ENCODE measurements at places on chromosomes 16 and 17. TPM values are rescaled to one million over a fixed set of nuclear protein-coding genes. Genes with fewer than 3 reads are reported as not detected.

DNA sequence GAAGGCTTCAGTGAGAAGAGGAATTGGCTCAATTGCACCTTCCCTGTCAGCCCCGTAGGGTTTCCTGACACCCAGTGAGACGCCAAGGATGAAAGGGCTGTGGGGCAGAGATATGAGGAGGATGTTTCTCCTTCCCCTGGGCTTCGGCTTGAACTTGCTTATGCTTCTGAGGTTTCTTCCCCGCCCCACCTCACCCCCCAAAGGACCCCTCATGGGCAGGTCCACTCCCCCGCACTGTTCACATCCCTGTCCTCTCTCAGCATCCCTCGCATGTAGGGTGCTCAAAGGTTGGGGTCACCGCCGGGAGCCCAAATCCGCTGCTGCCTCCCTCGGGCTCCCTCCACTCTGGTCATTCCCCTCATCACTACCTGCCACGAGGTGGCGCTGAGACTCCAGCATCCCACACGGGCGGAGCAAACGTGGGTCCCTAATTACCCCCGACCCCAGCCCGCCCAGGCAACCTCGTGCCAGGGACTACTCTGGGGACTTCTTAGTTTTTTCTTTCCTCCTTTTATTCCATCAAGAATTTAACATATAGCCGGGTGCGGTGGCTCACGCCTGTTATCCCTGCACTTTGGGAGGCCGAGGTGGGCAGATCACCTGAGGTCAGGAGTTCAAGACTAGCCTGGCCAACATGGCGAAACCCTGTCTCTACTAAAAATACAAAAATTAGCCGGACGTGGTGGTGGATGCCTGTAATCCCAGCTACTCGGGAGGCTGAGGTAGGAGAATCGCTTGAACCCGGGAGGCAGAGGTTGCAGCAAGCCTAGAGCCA is 3.3 kb upstream of the TRARG1 start:
- peak; percentile 80 for DNase-seq
- H3K4me3 ChIP-seq: no peak overlapping the region

DNA sequence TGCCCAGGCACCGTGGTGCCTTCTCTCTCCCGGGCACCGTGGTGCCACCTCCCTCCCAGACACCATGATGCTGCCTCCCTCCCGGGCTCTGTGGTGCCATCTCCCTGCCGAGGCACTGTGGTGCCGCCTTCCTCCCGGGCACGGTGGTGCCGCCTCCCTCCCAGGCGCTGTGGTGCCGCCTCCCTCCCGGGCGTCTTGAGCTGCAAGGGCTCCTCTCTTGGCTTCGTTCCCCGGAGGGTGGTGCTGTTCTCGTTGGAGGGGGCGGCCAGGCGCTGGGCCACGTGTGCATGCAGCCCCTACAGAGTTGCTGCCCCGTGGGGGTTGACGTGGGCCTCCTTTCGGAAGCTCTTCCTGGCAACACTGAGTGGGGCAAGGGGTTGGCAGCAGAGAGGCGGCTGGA is 8.2 kb downstream of the CENPX start:
- no peak overlapping the region for H3K27ac ChIP-seq
- no peak overlapping the region for H3K4me3 ChIP-seq
- H3K27me3 ChIP-seq: no peaks in the 10 kb centered on the region
- H3K36me3 ChIP-seq: no peaks in the 10 kb centered on the region
- peaks cover 21% of the 10 kb centered on the region for H3K4me1 ChIP-seq

DNA sequence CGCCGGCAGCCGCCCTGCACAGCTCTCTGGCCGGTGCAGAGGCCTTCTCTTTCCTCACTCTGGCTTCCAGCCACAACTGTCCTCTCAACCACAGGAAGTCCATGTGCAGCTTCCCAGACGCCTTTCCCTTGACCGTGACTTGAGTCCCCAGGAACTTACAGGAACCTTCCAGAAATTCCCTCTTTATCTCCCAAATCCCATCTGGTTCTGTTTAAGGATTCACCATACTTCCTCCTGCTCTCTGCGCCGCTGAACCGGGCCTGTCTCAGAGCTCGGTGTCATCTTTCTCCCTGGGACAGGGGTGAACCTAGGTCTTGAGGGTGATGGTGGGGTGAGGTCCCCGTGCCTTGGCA is 65.2 kb upstream of the ZNF469 start:
- no peak overlapping the region for H3K27ac ChIP-seq
- no peak for DNase-seq
- H3K27me3 ChIP-seq: no peaks in the 10 kb centered on the region
- no peaks in the 10 kb centered on the region for H3K36me3 ChIP-seq
- no peaks in the 10 kb centered on the region for H3K4me1 ChIP-seq

- H3K27ac ChIP-seq: no peak overlapping the region
- H3K27me3 ChIP-seq: no peaks in the 10 kb centered on the region
- no peak for DNase-seq
- H3K36me3 ChIP-seq: peaks cover 32% of the 10 kb centered on the region
- H3K4me1 ChIP-seq: no peaks in the 10 kb centered on the region
Measured at GRCh38 chr17:3594051-3594800, 15.0 kb downstream of the TRPV1 start.

DNA sequence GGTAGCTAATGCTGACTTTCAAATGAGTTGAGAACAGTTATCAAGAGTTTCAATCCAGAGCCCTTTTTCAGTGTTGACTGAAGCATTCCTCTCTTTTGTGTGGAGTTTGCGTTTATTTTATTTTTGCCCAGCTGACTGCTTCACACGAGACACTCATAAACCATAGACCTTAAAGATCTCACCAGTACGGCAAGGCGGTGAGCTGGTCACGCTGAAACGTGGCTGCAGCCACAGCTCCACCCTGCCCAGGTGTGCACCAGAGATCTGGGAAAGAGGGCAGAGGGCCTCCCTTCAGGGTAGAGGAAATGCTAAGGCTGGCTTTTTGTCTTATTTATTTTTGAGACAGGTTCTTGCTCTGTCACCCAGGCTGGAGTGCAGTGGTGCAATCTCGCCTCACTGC is 112.2 kb downstream of the AATF start:
- DNase-seq: no peak
- H3K27ac ChIP-seq: no peak overlapping the region
- H3K36me3 ChIP-seq: no peaks in the 10 kb centered on the region

DNA sequence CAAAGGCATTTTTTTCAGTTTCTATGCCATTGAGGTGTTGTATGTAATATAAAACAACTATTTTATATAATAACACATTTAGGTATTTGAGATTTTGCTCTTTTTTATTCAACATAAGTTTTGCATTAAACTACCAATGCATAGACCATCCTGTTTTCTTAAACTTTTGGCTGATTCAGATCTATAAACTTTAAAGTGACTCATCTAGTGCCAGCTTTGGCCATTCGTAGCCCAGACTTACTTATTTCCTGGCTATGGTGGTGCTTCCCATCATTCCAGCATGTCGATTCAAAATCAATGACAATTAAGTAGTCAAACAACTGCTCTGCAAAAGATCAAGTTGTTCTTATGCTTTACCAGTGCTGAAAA is 3.1 kb downstream of the ERI2 start:
- H3K36me3 ChIP-seq: peaks cover 52% of the 10 kb centered on the region
- DNase-seq: no peak
- peaks cover 17% of the 10 kb centered on the region for H3K4me1 ChIP-seq
- no peak overlapping the region for H3K27ac ChIP-seq

DNA sequence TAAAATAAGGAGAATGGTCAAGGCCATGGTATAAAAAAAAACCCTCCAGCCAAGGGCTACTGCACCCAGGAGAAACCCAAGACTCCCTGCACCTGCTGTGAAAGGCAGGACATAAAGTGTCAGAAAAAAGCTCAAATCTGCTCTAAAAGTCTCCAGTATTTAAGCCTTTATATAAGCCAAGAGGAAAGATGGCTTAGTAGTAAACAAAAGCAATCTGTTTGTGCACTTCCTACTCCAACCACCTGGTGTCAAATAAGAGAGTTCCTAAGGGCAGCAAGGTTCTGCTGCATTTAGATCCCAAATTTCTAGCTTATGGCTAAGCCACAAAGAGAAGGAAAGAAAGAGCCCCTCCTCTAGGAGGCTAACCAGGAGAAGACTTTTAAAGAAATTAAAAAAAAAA is 20.6 kb downstream of the ACSM1 start:
- H3K4me1 ChIP-seq: no peaks in the 10 kb centered on the region
- no peaks in the 10 kb centered on the region for H3K36me3 ChIP-seq
- H3K27ac ChIP-seq: no peak overlapping the region
- no peak for DNase-seq
- no peak overlapping the region for H3K4me3 ChIP-seq

- no peak overlapping the region for H3K27ac ChIP-seq
- H3K36me3 ChIP-seq: no peaks in the 10 kb centered on the region
- no peak for DNase-seq
- no peak overlapping the region for H3K4me3 ChIP-seq
- H3K27me3 ChIP-seq: no peaks in the 10 kb centered on the region
Measured at GRCh38 chr17:9123594-9124553, 102.6 kb downstream of the NTN1 start.

- DNase-seq: no peak
- no peaks in the 10 kb centered on the region for H3K4me1 ChIP-seq
- no peak overlapping the region for H3K27ac ChIP-seq
- no peaks in the 10 kb centered on the region for H3K36me3 ChIP-seq
Measured at GRCh38 chr17:35214192-35214591, 20.0 kb upstream of the SLC35G3 start.

DNA sequence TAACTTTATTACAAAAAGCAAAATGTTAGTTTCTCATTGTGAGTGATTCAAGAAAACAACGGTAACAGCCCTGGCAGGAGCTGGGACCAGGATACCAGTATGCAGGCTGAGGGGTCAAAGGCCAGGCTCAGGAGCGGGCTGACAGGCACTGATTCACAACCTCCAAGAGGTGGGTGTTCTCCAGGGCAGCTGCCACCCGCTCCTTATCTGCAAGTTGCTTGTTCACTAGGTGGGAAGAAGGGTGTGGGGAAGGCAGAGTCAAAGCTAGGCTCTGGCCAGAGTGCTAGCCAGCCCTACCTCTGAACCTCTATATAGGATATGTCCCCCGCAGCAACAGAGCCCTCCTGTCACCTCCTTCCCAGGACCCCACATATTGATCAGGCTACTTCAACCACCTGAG is 2.1 kb downstream of the CIAO2B start:
- peak overlapping the region; percentile 58 for H3K27ac ChIP-seq
- peaks cover 52% of the 10 kb centered on the region for H3K4me1 ChIP-seq
- H3K36me3 ChIP-seq: no peaks in the 10 kb centered on the region
- no peak for DNase-seq
- H3K27me3 ChIP-seq: no peaks in the 10 kb centered on the region

- peaks cover 14% of the 10 kb centered on the region for H3K4me1 ChIP-seq
- no peaks in the 10 kb centered on the region for H3K36me3 ChIP-seq
- peak overlapping the region; percentile 92 for H3K27ac ChIP-seq
- H3K27me3 ChIP-seq: no peaks in the 10 kb centered on the region
- H3K4me3 ChIP-seq: peak overlapping the region; percentile 53
- peak; percentile 68 for DNase-seq
Measured at GRCh38 chr17:19753661-19754463, 5.8 kb upstream of the ALDH3A1 start.

- no peak within 1 kb of the TSS for H3K27ac ChIP-seq
- H3K36me3 ChIP-seq: no peaks in the 10 kb centered on the region
- peak within 1 kb of the TSS; percentile 66 for H3K4me3 ChIP-seq
- peak; percentile 50 for DNase-seq
- H3K4me1 ChIP-seq: peaks cover 22% of the 10 kb centered on the region
Measured at GRCh38 chr16:86510465-86511261, at the start of gene FOXF1. Gene FOXF1, plus strand, starts transcription at chr16:86510527. Its CDS starts 43 bp downstream, at chr16:86510570.

DNA sequence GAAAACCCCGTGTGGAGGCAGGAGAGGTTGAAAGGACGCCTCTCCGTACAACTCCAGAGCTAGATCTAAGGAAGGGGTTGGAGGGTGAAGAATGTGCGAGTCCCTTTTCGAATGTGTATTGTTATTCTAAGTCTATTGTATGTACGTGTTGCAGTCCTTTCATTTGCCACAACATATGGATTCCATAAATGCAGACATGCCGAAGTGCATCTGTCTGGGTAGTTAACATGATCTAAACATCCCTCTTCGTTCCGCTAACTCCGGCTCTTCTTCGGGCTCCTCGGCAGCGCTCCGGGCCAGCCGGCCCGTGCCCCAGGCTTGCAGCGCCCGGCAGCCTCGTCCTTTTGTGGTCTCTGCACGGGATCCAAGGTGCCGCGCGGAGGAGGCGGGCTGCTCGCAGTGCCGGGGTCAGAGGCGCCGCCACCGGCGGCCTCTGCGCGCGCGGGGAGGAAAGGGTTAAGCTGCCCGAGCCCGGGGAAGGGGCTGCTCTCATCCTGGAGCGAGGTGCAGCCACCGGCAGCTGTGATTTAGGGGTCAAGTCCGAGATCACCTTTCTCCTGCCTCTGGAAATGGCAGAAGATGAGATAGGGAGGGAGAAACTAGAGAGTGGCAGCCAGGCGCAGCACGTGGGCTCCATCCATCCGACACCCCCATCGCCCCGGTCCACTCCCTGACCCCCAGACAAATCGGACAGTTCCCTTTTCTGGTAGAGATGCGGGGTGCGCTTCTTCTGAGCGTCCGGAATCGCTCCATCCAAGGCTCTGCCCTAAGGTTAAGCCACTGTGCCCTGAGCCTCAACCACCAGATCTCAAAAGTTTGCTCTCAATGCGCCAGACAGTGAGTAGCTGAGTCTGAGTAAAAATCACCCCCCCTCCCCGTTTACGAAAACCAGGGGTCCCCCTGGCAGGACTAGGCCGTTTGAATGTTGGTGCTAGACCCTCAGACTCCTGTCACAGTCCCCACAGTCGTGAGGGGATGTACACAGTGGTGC is 15.1 kb upstream of the ZFHX3 start:
- H3K27ac ChIP-seq: peak overlapping the region; percentile 66
- H3K4me3 ChIP-seq: peak overlapping the region; percentile 57
- H3K36me3 ChIP-seq: no peaks in the 10 kb centered on the region
- DNase-seq: no peak
- peaks cover 43% of the 10 kb centered on the region for H3K4me1 ChIP-seq
- no peaks in the 10 kb centered on the region for H3K27me3 ChIP-seq

- H3K36me3 ChIP-seq: no peaks in the 10 kb centered on the region
- peaks cover 1% of the 10 kb centered on the region for H3K27me3 ChIP-seq
- DNase-seq: no peak
- H3K4me3 ChIP-seq: peak overlapping the region; percentile 99
- peak overlapping the region; percentile 97 for H3K27ac ChIP-seq
Measured at GRCh38 chr16:67893743-67894399, 817 bp downstream of the PSKH1 start.

DNA sequence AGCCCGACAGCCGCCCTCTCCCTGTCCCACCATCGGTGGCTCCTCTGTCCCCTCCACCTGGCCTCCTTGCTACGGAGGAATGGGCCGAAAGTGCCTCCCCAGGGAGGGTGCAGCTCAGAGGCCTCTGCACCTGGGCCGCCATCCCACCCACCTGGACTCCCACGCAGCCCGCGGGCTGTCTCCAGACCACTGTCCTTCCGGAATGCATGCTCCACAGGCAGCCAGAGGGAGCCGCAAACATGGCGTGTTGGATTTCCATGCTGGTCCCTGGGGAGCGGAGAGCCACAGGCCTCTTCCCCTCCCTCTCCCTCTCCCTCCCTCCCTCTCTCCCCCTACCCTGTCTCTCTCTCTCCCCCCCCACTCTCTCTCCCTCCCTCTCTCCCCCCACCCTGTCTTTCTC is 3.0 kb downstream of the SSTR5 start:
- no peak for DNase-seq
- H3K36me3 ChIP-seq: no peaks in the 10 kb centered on the region
- H3K4me1 ChIP-seq: no peaks in the 10 kb centered on the region
- H3K4me3 ChIP-seq: no peak overlapping the region
- H3K27ac ChIP-seq: no peak overlapping the region

Gene TP53TG3D
- not detected for total RNA-seq

Gene DNAH3
- 0.21 TPM for total RNA-seq

Gene TSPOAP1
- total RNA-seq: 4.1 TPM

Gene KIF19
- 0.17 TPM for total RNA-seq

Gene WSCD1
- 17.5 TPM for total RNA-seq

Gene DNAAF8
- 0.42 TPM for total RNA-seq

Gene KREMEN2
- not detected for total RNA-seq

Data from psoas muscle (tissue), 8 donors.